AG10803 (cell line): ENCODE measurements at places on chromosomes 16 and 17.

DNA sequence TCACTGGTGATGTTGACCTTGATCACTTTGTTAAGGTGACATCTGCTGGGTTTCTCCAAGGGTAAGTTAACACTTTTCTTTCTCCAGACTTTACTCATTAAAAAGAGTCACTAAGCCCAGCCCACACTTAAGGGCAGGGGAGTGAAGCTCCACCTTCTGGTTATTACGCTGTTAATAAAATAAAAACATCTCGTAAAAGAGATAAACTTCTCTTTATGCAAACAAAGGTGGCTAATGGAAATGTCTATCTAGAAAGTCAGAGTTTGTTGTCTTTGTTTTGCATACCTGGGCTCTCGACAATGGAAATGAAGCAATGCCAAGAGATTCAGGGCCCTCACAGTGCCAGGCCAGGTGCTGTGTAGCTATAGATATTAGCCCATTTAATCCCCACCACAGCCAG, 134.4 kb downstream of the ZFHX3 start:
- no peak for DNase-seq

DNA sequence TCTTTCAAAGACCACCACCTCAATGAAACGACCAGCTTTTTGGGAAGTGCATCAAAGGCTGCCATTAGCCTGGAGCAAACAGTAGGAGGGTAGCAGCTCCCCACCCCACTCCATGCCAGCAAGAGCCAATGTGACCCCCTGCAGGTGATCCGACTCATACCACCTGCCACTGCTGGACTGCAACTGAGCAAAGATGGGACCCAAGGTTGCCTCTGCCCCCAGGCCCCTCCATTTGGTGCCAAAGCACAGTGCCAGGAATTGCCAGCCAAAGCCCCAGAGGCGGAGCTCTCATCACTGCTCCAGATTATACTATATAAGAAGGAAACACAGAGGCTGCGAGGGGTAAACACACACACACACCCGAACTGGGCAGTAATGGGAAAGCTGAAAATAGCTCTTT, 8.3 kb downstream of the PITPNM3 start:
- no peak for DNase-seq

DNA sequence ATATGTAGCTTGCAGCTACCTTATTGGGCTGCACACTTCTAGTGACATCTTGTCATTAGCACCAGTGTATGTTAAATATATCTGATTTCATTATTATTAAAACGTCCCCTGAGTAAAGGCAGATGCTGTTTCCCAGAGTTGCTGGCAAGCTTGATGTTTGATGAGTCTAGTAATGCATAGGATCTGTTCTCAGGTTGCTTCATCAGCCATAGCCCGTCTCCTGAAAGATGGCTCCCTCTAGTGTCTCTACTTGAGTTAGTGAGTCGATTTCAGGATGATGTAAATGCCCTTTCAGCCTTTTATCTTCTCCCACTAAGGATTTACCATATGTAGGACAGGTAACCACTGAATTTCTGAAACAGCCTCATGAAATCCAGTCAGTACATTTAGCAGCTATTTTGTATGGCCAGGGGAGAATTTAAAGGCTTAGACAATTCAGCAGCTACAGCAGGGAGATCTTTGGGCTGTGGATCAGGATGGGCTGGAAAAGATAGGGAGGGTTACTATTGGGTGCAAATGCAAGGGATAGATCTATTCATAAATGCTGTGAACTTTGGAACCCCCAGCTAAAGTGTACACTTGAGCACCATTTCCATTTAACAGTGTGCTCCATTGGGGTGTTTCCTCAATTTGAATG, 376.3 kb downstream of the CNTNAP4 start:
- peak; percentile 3 for DNase-seq

DNA sequence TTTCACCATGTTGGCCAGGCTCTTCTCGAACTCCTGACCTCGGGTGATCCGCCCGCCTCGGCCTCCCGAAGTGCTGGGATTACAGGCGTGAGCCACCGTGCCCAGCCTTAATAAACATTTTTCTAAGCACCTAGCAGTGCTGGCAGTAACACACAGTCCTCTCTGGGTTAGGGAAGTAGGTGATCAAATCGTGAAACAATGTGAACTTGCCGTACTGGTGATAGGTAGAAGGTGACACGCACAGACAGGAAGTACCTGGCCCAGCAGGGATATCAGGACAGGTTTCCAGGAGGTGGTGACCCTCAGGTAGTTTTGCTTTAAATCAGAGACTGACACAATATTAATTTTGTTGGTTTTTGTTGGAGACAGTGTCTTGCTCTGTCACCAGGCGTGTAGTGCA, 4.5 kb downstream of the PLD2 start:
- DNase-seq, result no peak

GRCh38 chr17:63452046-63452961, 6.2 kb upstream of the CYB561 start:
- no peak for DNase-seq

DNA sequence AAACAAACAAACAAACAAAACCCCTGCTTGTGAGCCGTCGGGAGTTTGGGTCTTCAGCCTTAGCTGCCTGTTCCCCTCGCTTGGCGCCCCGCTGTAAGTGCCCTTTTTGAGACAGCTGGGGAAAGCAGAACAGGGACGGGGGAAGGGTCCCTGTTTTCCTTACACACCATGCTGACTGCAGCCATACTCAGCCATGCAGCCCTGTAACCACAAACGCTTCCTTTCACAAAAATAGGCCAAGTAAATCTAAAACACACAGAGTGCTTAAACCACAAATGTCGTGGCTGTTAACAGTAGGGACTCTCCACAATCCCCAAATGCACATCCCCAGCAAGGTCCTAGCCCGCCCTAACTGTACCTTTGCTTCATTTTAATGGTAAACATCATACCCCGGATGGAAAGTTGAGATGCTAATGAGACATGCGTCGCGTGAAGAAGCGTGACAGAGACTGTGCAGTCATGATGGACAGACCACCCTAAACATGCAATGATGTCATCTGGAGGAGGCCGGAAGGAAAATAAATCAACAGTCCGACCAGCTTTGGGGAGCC, 129.9 kb downstream of the MGAT5B start:
- peak; percentile 2 for DNase-seq

- peak; percentile 75 for DNase-seq
Measured at GRCh38 chr17:46056800-46057304, 57.8 kb downstream of the STH start.

DNA sequence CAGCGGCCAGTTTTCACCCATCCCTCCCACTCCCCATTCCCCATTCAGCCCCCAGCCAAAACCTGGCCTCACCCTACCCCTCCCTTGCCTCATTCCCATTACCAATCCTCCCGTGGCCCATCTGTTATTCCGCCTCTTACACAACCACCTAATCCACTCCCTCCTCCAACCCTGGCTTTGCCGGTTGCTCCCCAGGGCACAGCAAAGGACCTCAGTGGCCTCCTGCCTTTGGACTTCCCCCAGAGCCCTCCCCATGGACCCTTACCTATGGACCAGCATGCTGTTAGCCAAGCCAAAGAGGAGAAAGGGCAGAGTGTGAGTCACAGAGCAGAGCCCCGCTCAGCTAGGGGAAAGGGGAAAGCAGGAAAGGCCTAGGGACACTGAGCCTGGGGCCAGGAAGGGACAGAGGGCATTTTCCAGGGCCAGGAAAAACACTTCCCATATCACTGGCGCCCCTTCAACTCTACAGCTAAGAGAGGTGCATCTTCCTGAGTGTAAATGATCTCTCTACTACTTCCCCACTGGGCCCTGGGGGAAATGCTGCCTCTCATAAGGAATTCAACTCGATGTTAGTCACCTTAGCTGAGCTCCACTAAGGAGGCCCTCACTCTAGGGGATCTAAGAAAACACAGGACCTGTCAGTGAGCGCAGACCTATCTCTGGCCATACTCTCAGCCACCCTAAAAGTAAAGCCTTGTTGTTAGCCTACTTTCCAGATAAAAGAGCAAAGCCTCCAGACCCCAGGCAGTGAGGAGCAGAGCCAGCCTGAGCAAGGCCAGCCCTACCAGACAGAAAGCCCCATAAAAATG, 10.6 kb downstream of the PEMT start:
- DNase-seq, result no peak

DNA sequence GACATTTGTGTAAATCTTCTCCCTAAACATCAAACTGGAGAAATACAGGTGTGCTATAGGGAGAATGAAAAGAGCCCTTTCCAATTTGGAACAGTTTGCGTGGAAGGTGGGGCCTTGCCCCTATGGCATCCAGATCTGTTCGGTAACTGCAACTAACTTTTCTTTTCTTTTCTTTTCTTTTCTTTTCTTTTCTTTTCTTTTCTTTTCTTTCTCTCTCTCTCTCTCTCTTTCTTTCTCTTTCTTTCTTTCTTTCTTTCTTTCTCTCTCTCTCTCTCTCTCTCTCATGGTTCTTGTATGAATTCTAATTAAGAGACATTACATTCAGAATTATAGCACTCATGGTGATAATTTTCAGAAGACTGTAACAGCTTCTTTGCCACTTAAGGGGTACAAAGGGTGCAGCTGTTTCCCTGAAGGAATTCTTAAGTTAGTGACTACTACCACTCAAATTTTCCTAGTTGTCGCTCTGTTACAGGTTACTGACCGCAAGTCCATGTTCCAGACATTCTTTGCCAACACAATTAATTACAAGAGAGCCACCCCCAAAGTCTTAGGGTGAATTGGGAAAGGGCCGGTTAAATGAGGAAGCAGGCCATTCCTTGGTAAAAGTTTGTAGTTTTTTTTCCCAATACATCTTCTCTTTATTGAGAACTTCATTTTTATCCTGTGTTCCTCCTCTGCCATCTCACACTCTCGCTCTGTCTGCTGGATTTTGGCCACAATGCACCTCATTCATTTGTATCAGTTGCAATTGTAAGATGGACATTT, 69.8 kb downstream of the KSR1 start:
- no peak for DNase-seq

DNA sequence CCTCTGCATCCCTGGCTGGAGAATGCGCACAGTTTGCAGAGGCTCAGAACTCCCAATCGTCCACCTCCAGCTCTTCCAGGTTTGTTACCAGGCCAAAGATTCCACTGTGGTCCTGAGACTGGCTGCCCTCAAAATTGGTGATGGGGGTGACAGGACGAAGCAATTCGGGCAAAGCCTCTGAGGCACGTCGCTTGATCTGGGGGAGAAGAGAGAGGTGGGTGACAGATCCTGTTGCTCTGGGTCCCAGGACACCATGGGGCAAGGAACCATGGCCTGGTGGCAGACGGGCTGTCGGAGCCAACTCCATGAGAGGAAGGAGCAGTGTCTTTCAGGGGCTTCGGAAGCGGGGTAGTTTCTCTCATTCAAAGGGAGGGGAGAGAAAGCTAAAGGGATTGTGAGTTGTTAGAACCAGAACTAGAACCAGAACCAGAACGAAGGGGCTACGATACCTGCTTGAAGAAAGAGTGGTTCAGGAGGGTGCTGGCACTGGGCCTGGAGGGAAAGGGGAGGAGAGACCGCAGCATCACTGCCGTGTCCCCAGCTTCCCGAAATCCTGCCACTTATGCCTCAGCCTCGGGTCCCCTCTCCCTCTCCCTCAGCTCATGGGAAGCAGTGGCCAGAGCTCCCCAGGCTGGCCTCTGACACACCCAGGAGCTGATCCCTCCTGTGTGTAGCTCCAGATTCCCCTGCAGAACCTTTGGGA, 3.8 kb upstream of the LIMD2 start:
- DNase-seq, result no peak

DNA sequence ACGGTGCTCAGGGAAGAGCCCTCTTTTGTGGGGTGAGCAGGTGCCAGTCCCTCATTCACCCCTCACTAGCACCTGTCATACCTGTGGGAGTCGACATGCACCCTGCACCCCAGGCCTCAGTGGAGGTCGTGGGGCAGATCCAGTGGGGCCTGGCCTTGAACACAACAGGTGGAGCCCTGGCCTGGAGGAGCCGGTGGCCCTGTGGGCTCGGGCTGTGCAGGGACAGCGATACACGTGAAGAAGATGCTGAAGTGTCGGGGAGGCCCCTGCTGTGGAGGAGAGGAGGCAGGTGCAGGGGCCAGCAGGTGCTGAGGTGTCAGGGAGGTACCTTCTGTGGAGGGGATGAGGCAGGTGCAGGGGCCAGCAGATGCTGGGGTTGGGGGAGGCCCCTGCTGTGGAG, 31.8 kb downstream of the ZNF750 start:
- no peak for DNase-seq

DNA sequence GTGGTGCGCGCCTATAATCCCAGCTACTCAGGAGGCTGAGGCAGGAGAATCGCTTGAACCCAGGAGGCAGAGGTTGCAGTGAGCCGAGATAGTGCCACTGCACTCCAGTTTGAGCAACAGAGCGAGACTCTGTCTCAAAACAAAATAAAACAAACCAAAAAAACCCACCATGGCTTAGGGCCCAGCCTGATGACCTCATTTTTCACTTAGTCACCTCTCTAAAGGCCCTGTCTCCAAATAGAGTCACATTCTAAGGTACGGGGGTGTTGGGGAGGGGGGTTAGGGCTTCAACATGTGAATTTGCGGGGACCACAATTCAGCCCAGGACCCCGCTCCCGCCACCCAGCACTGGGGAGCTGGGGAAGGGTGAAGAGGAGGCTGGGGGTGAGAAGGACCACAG, 1.4 kb upstream of the STH start:
- DNase-seq, result peak; percentile 36

- DNase-seq, result no peak
Measured at GRCh38 chr16:58501242-58502131, 1.5 kb downstream of the NDRG4 start.

DNA sequence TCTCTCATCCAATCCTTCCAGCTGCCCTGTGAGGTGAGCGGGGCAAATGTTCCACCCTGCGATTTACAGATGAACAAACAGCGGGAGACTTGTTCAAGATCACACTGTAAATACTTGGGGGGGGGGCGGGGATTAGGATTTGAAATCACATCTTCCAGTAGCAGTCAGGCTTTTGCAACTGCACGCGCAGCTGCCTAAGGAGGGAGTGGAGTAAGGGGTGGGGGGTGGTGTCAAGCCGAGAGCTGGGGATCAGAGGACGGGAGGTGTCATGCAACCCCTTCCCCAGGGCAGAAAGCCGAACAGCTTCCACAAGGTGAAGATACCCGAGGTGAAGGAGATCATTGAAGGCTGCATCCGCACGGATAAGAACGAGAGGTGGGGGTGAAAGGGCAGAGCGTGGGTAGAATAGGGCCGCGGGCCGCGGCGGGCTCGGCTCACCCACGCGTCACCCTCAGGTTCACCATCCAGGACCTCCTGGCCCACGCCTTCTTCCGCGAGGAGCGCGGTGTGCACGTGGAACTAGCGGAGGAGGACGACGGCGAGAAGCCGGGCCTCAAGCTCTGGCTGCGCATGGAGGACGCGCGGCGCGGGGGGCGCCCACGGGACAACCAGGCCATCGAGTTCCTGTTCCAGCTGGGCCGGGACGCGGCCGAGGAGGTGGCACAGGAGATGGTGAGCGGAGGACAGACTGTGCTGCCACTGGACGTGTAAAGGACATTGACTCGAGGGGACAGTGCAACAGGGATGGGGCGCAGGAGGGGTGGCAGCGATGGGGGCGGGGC, 4.6 kb downstream of the WNK4 start:
- DNase-seq, result no peak

- no peak for DNase-seq
Measured at GRCh38 chr16:8564934-8565345, 25.4 kb downstream of the TMEM114 start.
